Body of pancreas (tissue), 4 donors: ENCODE measurements at places on chromosomes 1 and 21. TPM values are rescaled to one million over a fixed set of nuclear protein-coding genes. Genes with fewer than 3 reads are reported as not detected.

- H3K4me1 ChIP-seq = peaks cover 13% of the 10 kb centered on the region
- H3K27me3 ChIP-seq = no peaks in the 10 kb centered on the region
- no peak for DNase-seq
- H3K36me3 ChIP-seq = no peaks in the 10 kb centered on the region
Observed at GRCh38 chr1:24077278-24077978, 34.5 kb downstream of the MYOM3 start.

DNA sequence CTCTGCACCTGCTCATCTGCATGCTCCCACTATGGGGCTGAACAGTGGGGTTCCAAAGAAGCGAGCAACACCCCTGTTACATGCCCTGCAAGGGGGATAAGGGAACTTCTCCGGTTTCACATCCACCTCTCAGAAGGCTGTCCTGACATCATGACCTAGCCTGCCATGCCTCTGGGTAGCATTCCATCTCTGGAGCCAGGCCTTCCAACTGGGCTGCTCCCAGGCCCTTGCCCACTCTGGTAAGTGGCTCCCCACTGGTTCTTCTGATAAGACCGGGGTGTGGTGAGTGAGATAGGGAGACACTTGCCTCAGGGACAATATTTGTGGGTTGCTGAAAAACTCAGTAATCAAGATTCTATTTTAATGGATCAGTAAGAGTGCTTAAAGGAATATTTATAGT, 57.8 kb downstream of the KCNJ15 start:
- H3K36me3 ChIP-seq = no peaks in the 10 kb centered on the region
- peaks cover 5% of the 10 kb centered on the region for H3K4me1 ChIP-seq
- no peak for DNase-seq
- H3K27ac ChIP-seq = no peak overlapping the region
- no peak overlapping the region for H3K4me3 ChIP-seq

DNA sequence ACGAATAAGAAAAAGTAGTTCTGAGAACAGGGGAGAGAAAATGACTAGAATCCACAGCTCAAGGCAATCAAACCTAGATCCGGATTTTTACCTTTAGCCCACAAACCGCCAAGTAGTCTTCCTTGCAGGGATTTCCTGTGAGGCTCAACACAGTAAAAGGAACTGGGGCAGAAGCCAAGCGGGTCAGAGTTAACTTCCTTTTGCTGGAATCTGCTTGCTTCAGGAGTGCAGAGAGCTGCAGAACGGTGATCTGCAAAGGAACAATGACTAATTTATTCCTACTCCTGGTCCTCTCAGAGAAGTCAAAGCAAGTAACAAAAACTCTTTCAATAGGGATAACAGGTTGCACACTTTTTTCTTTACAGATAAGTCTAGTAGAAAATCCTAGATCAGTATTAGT, 53.4 kb downstream of the UBR4 start:
- H3K27me3 ChIP-seq = no peaks in the 10 kb centered on the region
- peaks cover 29% of the 10 kb centered on the region for H3K36me3 ChIP-seq
- no peak overlapping the region for H3K27ac ChIP-seq
- H3K4me3 ChIP-seq = no peak overlapping the region
- DNase-seq = no peak
- no peaks in the 10 kb centered on the region for H3K4me1 ChIP-seq

- peak overlapping the region; percentile 90 for H3K27ac ChIP-seq
- H3K27me3 ChIP-seq = no peaks in the 10 kb centered on the region
- H3K4me1 ChIP-seq = peaks cover 47% of the 10 kb centered on the region
- DNase-seq = no peak
- no peak overlapping the region for H3K4me3 ChIP-seq
Observed at GRCh38 chr1:36151845-36152203, 2.5 kb upstream of the TRAPPC3 start.

DNA sequence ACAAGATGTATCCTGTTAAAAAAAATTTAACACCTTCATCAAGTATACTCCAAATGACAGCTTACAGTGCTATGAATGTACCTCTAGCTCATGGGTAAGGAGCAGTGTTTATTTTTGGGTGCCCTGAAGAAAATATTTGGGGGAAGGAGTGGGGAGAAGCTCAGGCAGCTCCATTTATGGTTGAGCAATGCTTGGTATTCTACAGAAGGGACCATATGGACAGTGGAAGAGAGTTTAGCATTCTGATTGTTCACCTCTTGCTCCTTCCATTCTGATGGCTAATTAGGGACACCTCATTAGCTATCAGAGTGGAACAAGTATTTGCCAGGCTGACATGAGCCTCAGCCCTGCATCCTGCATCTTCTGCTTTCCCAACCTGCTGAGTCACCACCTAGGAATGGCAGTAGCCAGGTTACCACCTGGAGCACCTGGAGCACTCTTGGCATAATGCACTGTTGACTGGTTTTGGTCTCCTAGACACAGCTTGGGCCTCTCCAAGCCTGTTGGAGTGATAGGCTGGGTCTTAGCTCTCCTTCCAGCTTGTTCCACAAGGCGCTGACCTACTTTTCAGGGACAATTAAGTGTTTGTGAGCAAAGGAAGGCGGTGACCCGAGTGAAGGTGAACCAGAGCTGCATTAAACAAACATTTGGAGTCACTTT, 62.0 kb upstream of the MACF1 start:
- no peaks in the 10 kb centered on the region for H3K27me3 ChIP-seq
- H3K4me1 ChIP-seq = peaks cover 22% of the 10 kb centered on the region
- peak overlapping the region; percentile 52 for H3K27ac ChIP-seq
- no peak overlapping the region for H3K4me3 ChIP-seq
- H3K36me3 ChIP-seq = no peaks in the 10 kb centered on the region

- no peaks in the 10 kb centered on the region for H3K36me3 ChIP-seq
- H3K4me1 ChIP-seq = peaks cover 12% of the 10 kb centered on the region
- H3K27me3 ChIP-seq = no peaks in the 10 kb centered on the region
- peak overlapping the region; percentile 93 for H3K27ac ChIP-seq
- DNase-seq = peak; percentile 83
Observed at GRCh38 chr1:201982082-201982622, 296 bp upstream of the RNPEP start.

DNA sequence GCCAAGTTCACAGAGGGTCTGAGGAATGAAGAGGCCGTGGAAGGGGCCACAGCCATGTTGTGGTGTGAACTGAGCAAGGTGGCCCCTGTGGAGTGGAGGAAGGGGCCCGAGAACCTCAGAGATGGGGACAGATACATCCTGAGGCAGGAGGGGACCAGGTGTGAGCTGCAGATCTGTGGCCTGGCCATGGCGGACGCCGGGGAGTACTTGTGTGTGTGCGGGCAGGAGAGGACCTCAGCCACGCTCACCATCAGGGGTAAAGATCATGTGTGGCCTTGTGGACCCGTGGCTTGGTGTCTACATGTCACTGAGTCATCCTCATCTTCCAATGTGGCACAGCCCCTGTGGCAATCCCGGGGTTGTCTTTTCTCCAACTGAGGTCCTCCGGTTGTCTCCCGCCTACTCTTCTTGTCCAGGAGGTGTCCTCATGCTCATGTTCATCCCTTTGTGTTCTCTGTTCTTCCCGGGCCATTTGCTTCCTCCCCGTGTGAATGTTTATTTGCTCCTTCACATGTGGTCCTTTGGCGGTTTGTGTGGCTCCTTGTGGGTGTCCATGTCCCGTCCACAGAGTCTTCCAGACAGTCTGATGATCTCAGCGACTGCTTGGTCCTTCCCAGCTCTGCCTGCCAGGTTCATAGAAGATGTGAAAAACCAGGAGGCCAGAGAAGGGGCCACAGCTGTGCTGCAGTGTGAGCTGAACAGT, 84.2 kb downstream of the OBSCN start:
- H3K4me3 ChIP-seq = no peak overlapping the region
- H3K27ac ChIP-seq = no peak overlapping the region
- no peaks in the 10 kb centered on the region for H3K36me3 ChIP-seq
- no peaks in the 10 kb centered on the region for H3K4me1 ChIP-seq

DNA sequence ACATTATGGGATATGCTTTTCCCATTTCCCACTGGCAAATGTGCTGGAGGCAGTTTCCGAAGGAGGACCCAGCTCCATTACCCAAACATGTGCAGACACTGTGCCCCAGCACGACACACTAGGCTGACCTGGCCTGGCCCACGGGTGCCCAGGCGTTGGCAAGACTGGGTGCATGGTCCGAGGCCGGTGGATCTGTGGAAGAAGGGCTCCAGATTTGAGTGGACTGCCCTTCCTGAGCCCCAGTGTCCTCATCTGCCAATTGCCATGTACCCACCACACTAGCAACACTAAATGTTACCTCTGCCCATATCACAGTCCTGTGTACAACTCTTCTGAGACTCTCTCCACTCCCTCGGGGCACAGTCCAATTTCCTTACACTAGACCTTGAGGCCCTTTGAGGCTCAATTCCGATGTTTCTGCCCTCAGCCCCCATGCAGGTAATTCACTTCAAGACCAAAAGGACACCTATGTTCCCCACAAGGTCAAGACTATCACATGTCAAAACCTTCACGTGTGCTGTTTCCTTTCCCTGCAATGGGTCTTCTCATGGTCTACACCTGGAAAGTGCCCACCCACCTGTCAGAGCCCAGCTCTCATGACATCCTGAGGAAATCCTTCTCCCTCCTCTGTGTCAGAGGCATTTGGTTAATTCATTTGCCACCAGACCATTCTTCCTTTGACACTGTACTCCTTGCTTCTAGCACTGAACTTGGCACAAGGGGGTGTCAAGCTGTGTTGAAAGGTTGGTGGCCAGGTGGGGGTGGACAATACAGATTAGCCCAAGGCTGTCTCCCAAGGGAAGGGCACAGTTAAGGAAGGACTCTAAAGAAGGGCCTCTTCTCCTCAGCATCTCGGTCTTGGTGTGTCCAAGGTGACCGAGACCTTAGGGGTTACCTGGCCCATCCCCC, 124.9 kb downstream of the DMRTB1 start:
- H3K4me1 ChIP-seq = peaks cover 16% of the 10 kb centered on the region
- no peaks in the 10 kb centered on the region for H3K27me3 ChIP-seq
- H3K36me3 ChIP-seq = no peaks in the 10 kb centered on the region
- H3K4me3 ChIP-seq = no peak overlapping the region
- peak; percentile 7 for DNase-seq

- H3K4me1 ChIP-seq = no peaks in the 10 kb centered on the region
- H3K36me3 ChIP-seq = no peaks in the 10 kb centered on the region
- H3K27me3 ChIP-seq = no peaks in the 10 kb centered on the region
- DNase-seq = no peak
- H3K27ac ChIP-seq = peak overlapping the region; percentile 0
Observed at GRCh38 chr1:207397525-207397926, 56.6 kb upstream of the CR2 start.

DNA sequence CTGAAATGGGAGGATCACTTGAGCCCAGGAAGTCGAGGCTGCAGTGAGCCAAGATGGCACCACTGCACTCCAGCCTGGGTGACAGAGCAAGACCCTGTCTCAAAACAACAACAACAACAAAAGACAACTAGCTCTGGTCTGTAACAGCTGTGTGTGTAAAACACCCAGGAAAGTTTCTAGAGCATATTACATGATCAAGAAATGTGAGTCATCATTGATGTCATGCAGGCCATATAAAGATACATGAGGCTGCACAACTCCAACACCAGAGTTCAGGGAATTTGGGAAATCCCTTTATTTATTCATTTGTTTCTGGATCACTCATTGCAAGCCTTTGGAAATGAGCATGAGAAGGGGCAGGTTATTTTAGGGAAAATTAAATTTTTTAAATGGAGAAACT, 50.3 kb upstream of the CTPS1 start:
- DNase-seq = no peak
- H3K36me3 ChIP-seq = no peaks in the 10 kb centered on the region
- no peaks in the 10 kb centered on the region for H3K27me3 ChIP-seq
- H3K27ac ChIP-seq = no peak overlapping the region
- H3K4me1 ChIP-seq = peaks cover 21% of the 10 kb centered on the region

GRCh38 chr1:109304226-109304920, 2.4 kb downstream of the MYBPHL start:
- no peak overlapping the region for H3K4me3 ChIP-seq
- no peaks in the 10 kb centered on the region for H3K27me3 ChIP-seq
- H3K36me3 ChIP-seq = no peaks in the 10 kb centered on the region
- peaks cover 7% of the 10 kb centered on the region for H3K4me1 ChIP-seq
- H3K27ac ChIP-seq = no peak overlapping the region

- DNase-seq = peak; percentile 60
- H3K4me3 ChIP-seq = no peak overlapping the region
- no peaks in the 10 kb centered on the region for H3K27me3 ChIP-seq
- no peak overlapping the region for H3K27ac ChIP-seq
- H3K36me3 ChIP-seq = no peaks in the 10 kb centered on the region
Observed at GRCh38 chr1:33152685-33153432, 29.0 kb downstream of the TRIM62 start.

DNA sequence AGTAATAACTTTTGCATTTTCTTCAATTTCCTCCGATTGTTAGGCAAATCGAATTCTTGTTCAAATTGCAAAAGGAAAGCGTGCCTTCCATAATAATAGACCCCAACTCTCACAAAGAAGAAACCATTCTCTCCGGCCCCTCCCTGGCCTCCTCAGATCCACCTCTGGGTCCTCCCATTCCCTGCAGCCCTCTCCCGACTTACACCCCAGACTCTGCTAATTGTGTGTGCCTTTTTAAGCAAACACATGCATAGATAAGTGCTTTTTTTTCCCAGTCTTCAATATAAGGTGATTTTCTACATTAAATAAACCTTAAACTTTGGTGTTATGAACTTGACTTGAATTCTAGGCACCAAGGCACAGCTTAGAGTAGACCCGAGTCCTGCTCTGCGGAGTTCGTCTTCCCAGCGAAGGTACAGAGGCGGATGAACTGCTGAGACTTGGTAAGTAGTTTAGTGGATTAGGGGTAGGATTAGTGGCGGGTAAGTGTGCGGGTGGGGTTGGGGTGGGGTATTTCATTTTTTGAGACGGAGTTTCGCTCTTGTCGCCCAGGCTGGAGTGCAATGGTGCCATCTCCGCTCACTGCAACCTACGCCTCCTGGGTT, 1.5 kb downstream of the L1TD1 start:
- H3K27ac ChIP-seq = no peak overlapping the region
- H3K4me3 ChIP-seq = no peak overlapping the region
- peaks cover 12% of the 10 kb centered on the region for H3K4me1 ChIP-seq
- H3K27me3 ChIP-seq = peaks cover 7% of the 10 kb centered on the region

DNA sequence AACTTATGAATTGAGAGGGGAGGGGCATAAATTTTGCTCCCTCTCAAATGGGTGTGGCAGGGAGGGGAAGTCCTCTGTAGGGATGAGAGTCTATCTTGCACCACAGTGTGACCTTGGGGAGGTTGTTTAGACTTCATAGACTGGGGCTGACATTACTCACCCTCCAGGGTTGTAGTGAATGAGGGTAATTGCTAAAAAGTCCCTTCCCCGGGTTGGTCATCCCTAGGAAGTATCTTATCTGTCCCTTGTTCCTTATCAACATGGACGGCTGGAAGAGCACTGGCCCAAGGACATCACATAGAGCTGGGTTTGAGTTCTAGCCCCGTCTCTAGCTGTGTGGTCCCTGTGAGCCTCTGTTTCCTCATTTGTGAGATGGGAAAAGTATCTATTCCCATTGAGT, 52.4 kb upstream of the SLC2A1 start:
- H3K4me3 ChIP-seq = no peak overlapping the region
- H3K36me3 ChIP-seq = no peaks in the 10 kb centered on the region
- H3K27me3 ChIP-seq = no peaks in the 10 kb centered on the region

- H3K4me3 ChIP-seq = no peak overlapping the region
- DNase-seq = no peak
- H3K36me3 ChIP-seq = no peaks in the 10 kb centered on the region
- no peak overlapping the region for H3K27ac ChIP-seq
- H3K27me3 ChIP-seq = no peaks in the 10 kb centered on the region
Observed at GRCh38 chr1:112937495-112937894, 18.5 kb downstream of the SLC16A1 start.

The FAM72B gene
- not detected for total RNA-seq

The KCNA3 gene
- 1.3 TPM for total RNA-seq

The IL20 gene
- not detected for total RNA-seq

The BCAR3 gene
- 7.9 TPM for total RNA-seq
